ENCODE measurements at places on chromosomes 5 and 9. TPM values are rescaled to one million over a fixed set of nuclear protein-coding genes. Genes with fewer than 3 reads are reported as not detected.

SPATA31C1 gene
- total RNA-seq, result not detected

DND1 gene
- total RNA-seq, result 0.18 TPM

TEX10 gene
- 25.9 TPM for total RNA-seq

FBP1 gene
- not detected for total RNA-seq
